ENCODE measurements at places on chromosomes 1 and 21.

- no peak for DNase-seq
These were observed 89.1 kb downstream of the MAN1C1 start for GRCh38 chr1:25705699-25706098.

GRCh38 chr1:183987593-183988318 lies 49.8 kb downstream of the COLGALT2 start:
- DNase-seq, result no peak

- no peak for DNase-seq
These were observed 1527.1 kb downstream of the PLA2G4A start for GRCh38 chr1:188355847-188356246.

GRCh38 chr21:14926186-14926585 lies 138.6 kb downstream of the NRIP1 start:
- no peak for DNase-seq

- no peak for DNase-seq
These were observed 56.6 kb downstream of the RYR2 start for GRCh38 chr1:237098541-237098940.

GRCh38 chr21:32545948-32546441 lies 39.3 kb downstream of the TCP10L start:
- DNase-seq, result no peak
